Right ventricle myocardium inferior (tissue), 1 donor: ENCODE measurements at places on chromosomes 4 and X.

GRCh38 chrX:23373129-23373804 is 38.6 kb downstream of the PTCHD1 start:
- DNase-seq: no peak

GRCh38 chrX:129553619-129554288 is 13.7 kb downstream of the OCRL start:
- DNase-seq: no peak

- DNase-seq: no peak
These were observed 136.2 kb downstream of the TBC1D19 start for GRCh38 chr4:26719954-26720552.

GRCh38 chr4:183657564-183657963 is 1.4 kb downstream of the RWDD4 start:
- no peak for DNase-seq

- DNase-seq: no peak
These were observed 37.1 kb downstream of the ITM2A start for GRCh38 chrX:79330022-79330421.

DNA sequence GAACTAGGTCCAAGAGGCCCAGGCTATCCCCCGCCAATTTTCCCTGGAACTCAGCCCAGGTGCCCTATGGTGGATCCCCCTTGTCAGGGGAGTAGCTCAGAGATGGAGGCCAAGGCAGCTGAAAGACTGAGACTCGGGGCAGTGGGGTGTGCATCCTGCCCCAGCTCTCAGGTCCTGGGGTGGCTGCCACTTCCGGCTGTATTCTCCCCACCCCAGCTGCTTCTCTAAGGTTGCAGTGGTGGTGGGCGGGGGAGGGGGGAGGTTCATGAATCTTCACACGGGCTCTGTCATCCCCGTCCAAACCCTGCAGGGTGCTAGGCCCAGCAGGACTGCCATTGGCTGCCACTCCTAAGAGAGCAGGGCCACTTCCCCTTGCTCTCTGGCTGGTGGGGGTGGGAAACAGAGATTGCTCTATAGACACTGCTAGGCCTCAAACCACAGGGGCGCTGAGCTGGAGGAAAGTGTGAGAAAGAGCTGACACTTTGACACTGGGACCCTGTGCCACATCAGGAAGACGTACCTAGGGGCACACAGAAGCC is 1.5 kb downstream of the SASH3 start:
- DNase-seq: peak; percentile 78

DNA sequence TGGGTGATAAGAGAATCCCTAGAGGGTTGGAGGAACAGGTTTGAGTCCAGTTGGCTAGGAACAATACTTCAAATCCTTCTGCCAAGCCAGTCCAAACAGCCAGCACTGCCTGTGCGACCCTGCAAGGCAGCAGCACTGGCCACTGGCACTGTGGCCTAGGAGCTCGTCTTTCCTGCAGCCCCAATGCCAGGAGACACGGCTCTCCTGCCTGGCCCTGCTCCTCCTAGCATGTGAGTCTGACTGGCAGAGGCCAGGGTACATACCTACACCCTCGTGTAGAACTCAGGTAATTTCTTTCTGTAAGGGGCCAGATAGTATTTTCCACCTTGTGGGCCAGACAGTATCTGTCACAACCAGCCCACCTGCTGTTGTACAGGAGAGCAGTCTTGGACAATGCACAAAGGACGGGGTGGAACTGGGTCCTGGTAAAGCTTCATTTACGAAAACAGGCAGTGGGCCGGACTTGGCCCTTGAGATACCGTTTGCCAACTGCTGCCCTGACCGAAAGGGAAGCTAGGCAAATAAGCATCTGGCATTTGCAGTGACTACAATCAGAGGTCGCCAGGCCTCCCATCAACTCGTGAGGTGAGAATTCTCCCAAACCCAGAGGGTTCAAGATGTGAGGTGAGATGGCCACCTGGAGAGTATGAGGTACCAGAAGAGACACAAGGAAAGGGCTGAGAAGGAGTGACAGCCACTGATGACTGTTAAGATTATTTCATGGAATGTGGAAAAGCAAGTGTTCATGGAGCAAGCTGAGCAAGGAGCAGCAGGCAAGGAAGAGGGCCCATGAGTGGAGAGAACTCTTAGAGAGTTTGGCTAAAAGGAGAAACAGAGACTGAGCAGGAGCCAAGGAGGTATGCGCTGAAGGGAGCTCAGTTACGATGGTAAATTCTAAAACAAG is 29.8 kb upstream of the IRAK1 start:
- DNase-seq: no peak

GRCh38 chr4:111066887-111067286 is 444.0 kb upstream of the PITX2 start:
- no peak for DNase-seq

- DNase-seq: no peak
These were observed 42.2 kb downstream of the SMIM10L2A start for GRCh38 chrX:135463937-135464336.

DNA sequence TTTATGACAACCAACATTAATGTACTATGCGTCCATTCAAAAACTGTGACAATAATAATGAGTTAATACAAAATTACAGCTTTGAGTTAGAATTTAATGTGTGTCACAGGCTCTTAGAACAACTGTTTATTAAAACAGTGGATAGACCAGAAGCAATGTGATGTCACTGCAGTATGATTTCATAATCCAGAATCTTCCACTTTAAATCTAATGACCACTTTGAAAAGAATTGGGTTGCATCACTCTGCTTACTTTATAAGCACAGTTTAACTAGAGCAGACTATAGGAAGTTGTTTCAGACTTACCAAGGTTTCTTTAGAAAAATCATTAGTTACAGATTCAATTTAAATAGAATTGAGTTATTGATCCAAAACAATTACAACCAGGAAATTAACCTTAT is 758.5 kb downstream of the KCTD8 start:
- DNase-seq: no peak

GRCh38 chr4:130985371-130985770 is 1889.4 kb downstream of the C4orf33 start:
- DNase-seq: no peak

GRCh38 chr4:159298502-159298901 is 195.6 kb downstream of the RAPGEF2 start:
- DNase-seq: no peak

DNA sequence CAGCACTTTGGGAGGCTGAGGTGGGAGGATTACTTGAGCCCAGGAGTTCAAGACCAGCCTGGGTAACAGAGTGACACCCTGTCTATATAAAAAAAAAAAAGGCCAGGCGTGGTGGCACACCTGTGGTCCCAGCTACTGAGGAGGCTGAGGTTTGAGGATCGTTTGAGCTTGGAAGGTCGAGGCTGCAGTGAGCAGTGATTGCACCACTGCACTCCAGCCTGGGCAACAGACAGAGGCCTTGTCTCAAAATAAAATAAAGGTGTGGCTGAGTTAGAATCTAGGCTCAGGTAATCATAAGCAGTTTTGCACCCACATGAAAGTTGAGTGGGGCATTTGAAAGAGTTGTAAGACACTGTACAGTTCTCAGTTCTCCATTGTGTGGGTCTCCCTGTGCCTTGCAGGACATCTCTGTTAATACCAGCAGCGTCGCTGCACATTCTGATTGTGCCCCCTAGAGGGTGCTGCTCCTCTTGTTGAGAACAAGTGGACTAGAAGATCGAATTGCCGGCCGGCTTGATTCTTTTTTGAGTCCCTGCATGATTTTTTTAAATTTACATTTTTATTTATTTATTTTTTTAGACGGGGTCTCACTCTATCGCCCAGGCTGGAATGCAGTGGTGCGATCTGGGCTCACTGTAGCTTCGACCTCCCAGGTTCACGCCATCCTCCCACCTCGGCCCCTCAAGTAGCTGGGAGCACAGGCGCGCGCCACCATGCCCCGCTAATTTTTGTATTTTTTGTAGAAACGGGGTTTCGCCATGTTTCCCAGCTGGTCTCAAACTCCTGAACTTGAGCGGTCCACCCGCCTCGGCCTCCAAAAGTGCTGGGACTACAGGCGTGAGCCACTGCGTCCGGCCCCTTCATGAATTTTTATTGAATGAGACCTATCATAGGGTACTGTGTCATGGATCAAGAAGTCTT is 73.6 kb upstream of the RBMX start:
- peak; percentile 64 for DNase-seq

- no peak for DNase-seq
These were observed 262.9 kb downstream of the ARHGAP10 start for GRCh38 chr4:147994491-147995385.

DNA sequence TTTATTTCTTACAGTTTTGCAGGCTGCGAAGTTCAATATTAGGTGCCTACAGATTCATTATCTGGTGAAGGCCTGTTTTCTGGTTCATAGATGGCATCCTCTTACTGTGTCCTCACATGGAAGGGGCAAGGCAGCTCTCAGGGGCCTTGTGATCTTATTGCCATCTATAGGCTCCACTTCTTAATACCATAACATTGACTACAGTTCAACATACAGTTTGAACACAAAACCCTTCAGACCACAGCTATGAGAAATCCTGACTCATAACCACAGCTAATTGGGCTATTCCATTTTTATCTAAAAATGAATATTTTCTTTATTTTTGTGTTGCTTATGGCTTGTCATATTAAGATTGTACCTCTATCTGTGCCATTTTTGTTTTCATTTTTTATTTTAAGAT is 72.3 kb downstream of the STAG2 start:
- no peak for DNase-seq

DNA sequence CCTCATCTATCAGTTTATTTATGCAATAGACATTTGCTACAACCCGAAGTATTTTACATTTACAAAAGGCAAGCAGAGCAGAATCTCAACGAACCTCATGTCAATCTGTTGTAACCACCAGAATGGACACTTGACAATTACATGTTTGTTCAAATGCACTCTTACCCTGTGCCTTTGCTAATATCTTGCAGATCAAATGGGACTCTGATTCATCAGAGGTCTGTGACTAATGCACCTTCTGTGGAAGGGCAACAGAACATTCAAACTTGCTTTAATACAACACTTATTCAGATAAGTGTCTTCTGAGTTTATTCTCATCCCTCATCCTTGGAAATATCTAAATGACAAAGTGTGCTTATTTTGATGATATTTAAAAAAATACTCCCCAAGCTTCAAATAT is 644.7 kb upstream of the PCDH10 start:
- DNase-seq: no peak

GRCh38 chr4:105137121-105137875 is 9.4 kb upstream of the TET2 start:
- no peak for DNase-seq

GRCh38 chr4:185112104-185112503 is 31.0 kb upstream of the SLC25A4 start:
- DNase-seq: no peak

DNA sequence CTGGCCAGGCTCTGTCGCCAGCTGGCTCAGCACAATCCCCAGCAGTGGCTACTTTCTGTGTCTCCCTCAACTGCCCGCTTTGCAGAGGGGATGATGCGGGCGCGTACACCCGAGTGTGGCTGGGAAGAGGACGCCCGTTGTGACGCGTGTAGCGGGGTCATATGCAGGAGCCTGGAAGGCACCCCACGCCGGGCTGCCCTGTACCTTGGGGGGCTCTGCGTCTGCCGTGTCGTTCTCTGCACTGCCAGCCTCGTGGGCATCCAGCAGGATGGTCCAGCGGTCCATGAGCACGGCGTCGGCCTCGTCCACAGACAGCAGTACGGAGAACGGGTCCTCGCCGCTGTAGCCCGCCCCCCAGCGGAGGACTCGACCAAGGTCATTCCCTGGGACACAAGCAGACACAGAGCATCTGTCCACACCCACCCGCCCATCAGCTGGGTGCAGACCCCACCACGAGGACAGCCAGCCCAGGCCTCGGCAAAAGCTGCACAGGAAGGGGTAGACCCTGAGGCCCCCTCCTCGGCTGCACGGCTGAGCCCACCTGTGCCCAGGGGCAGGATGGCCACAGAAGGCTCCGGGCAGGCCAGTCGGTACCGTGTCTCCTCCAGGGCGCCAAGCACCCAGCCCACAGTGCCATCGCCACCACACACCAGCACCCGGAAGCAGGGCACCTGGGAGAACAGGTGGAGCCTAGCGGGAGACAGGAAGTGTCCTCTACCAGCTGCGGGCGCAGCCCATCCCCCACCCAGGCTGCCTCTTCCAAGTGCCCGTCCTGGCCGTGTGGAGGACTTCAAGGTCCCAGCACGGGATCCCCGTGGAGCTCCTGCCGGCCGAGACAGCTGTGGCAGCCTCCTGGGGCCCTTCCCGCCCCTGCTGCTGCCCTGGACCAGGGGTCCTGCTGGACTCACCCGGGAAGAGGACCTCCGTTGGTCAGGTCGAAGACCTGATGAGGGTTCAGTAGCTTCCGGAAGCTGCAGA is 10.8 kb downstream of the DGKQ start:
- DNase-seq: no peak

GRCh38 chr4:36041340-36041739 is 203.0 kb downstream of the ARAP2 start:
- DNase-seq: no peak

DNA sequence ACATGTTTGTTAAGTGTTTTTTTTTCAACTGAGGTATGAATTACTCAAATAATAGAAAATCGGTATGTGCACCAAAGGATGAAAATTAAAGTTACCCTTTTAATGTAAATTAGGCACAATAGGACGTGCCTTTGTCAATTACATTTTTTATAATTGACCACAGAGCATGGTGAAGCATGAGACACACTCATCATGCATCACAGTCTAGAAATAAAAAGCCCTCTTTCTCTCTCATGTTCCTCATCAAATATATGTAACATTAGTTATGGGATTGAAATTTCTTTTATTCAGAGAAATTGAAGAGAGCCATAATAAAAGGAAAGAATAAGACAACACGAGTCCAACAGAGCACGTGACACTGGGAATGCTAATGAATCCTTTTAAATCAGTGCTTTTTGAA is 3.5 kb downstream of the GNRHR start:
- DNase-seq: no peak

DNA sequence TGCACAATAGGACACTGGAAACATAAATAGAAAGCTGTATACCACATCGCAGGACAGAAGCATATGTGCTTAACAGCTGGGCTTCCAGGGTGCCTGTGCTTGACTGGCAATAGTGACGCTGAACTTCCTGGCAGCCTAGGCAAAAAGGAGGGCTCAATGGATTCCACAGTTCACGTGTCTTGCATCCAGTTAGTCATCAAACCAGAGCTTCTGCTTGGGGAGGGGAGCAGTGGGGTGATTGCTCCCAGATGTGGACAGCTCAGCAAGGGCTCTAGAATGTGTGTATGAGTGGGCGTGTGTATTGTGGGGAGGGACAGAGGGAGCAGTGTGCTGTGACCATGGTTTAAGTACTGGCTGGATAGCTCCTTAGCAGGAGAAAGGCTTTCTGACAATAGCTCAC is 2.3 kb downstream of the PRRG3 start:
- no peak for DNase-seq

DNA sequence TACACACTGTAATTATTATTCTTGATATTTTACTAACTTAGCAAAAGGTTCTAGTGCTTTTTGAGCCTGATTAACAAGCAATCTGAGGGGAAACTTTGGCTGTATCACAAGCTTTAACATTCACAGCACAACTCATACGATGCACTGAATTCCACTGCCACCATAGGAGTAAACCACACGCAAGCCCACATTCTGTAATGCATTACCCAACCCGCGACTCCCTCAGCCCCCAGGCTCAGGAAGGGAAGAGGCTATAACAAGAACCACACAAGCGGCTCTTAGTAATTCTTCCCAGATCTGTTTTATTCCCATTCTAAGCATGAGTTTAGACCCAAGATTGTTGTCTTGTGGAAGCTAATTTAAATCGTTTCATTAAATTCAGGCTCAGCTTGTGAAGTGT is 138.5 kb upstream of the TBL1X start:
- DNase-seq: no peak

GRCh38 chrX:65528293-65528692 is 6.3 kb downstream of the LAS1L start:
- DNase-seq: no peak

- DNase-seq: no peak
These were observed 489.2 kb upstream of the CTSO start for GRCh38 chr4:156442912-156443311.
